ENCODE measurements at places on chromosomes 5 and 9.

- DNase-seq, result no peak
These were observed 23.4 kb upstream of the GABRP start for GRCh38 chr5:170760113-170760512.

- DNase-seq, result no peak
These were observed 1365.7 kb upstream of the C9orf72 start for GRCh38 chr9:28938981-28939380.

- peak; percentile 95 for DNase-seq
These were observed at the start of gene TNIP1 for GRCh38 chr5:151080613-151081430. Gene TNIP1, minus strand, starts transcription at chr5:151081034. Its CDS starts 15,939 bp downstream, at chr5:151065095.

GRCh38 chr9:14812806-14813205 lies 90.3 kb upstream of the CER1 start:
- DNase-seq, result no peak

DNA sequence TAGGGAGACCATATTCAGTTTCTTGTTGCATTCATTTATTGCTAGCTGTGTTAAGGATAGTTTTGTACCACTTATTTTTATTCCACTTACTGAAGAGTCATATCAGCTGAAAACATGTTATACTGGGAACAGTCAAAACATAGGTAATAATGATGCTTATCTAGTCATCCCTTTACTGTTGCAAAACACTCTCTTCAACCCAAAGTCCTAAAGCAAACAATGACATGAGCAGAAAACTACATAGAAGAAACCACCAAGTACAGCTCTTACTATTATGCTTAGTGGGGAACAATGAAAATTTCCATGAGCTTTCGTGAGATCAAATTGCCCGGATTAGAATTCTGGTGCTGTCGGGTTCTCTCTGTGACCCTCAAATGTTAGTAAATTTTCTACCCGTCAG lies 681.4 kb downstream of the NR2F1-AS1 start:
- DNase-seq, result no peak

- no peak for DNase-seq
These were observed 250.4 kb downstream of the LRRC70 start for GRCh38 chr5:62828742-62829603.

GRCh38 chr9:132184124-132184523 lies 22.3 kb downstream of the NTNG2 start:
- DNase-seq, result no peak

- peak; percentile 69 for DNase-seq
These were observed 1.2 kb upstream of the NSD1 start for GRCh38 chr5:177132136-177133095.

- no peak for DNase-seq
These were observed 318.3 kb upstream of the GRAMD2B start for GRCh38 chr5:126104951-126105350.

- DNase-seq, result peak; percentile 5
These were observed 520.6 kb downstream of the CTNND2 start for GRCh38 chr5:11383506-11384095.

GRCh38 chr5:170110403-170111087 lies 4.8 kb downstream of the FOXI1 start:
- no peak for DNase-seq

DNA sequence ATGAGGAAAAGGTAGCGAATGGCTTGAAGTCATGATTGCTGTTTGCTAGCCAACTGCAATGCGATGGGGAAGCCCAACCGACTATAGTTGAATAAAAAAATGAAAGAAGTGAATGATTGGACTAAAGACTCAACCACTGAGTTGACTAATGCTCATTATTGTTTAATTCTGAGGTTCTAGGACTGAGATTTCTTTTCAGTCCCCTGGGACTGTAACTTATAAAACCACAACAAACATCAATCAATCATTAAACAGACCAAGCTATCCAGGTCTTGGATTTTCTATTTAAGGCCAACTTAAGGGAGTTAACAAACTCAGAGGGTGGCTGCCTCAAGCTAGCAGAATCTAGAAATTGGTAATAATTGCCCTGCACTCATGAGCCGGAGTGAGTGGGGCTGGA lies 154.2 kb downstream of the DOCK2 start:
- no peak for DNase-seq

DNA sequence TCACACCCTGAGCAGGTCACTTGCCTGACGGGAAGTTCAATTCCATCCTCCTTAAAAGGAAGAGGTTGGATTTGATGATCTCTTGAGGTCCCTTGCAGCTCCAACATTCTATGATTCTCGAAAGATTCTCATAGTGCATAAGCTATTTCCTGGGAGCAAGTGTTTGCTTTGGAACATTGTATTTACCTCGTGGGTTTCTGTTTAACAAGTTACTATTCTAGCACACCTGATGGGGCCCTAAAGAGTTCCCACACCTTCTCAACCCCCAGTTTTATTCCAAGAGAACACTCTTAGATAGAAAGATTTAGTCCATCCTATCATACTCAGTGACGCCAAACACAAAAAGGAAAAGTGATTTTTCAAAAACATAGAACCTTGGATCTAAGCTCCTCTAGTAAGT lies 23.4 kb downstream of the NR4A3 start:
- DNase-seq, result no peak

DNA sequence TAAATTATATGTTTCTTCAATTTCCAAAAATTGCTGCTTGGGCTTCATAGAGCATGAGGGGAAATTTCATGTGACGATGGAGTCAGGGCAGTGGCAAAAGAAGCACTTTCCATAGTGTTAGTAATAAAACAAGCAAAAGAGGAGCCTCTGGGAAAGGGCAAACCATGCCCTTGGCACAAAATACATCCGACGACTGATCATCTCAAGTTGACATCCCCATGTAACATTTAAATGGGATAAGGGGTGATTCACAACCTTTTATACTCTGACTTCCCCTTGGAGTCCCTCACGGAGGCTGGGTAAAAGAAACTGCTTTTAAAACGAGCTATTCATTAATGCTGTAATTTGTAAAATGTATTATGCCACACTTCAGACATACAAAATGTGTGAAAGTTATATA lies 161.4 kb upstream of the DMRT1 start:
- no peak for DNase-seq

DNA sequence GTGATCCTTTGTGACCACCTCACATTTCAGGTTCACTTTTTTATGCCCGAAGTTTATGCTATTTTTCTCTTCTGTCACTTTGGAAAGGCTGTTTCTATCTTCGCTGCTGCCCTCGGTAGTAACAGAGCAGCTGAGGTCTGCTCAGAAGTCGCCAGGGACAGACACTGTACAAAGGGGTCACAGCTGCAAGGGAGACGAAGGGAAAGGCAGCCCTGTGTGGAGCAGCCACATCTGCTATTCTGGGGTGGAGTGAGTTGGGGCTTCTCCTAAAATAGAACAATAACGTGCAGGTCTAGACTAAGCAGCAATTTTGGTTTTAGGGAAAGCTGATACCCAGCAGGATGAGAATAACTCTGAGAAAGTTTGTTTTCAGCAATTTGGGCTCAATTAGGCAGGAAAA lies 72.5 kb downstream of the ACTL7B start:
- peak; percentile 84 for DNase-seq

DNA sequence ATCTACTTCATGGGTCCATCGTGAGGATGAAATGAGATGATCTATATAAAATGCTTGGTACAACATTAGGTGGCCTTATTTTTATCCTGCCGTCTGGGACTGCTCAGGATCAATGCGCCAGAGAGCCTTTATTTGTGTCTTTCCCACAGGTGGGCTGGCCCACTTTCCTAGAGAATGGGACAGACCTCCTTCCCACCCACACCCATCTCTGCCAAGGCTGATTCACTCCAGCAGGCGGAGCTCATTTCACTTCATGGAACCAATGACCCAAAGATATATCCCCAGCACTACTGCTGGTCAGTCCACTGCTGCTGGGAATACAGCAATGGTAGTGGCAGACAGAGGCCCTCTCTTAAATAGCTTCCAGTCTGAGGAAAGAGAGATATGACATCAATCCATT lies 35.7 kb downstream of the TGFBI start:
- no peak for DNase-seq

GRCh38 chr9:17520268-17521064 lies 58.4 kb upstream of the SH3GL2 start:
- DNase-seq, result no peak

DNA sequence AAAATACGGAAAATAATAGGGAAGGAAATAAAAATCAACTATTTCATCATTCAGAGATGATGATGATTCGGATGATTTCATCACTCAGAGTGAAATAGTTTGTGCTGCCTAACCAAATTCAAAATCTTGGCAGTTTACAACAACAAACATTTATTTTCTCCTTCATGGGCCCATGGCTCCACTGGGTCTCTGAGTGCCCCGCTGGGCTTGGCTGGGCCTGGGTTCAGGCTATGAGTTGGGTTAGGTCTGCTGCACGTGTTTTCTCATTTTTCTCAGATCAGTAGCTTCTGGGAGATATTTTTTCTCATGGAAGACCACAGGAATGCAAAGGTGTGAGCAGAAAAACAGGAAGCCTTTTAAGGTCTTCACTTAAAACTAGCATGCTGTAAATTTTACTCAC lies 24.0 kb upstream of the F2RL1 start:
- no peak for DNase-seq

- DNase-seq, result no peak
These were observed 652.6 kb downstream of the CCDC171 start for GRCh38 chr9:16205455-16205854.

- DNase-seq, result no peak
These were observed 173.7 kb downstream of the RMI1 start for GRCh38 chr9:84154320-84154719.

GRCh38 chr9:34046784-34047379 lies 1.8 kb downstream of the UBAP2 start:
- no peak for DNase-seq

DNA sequence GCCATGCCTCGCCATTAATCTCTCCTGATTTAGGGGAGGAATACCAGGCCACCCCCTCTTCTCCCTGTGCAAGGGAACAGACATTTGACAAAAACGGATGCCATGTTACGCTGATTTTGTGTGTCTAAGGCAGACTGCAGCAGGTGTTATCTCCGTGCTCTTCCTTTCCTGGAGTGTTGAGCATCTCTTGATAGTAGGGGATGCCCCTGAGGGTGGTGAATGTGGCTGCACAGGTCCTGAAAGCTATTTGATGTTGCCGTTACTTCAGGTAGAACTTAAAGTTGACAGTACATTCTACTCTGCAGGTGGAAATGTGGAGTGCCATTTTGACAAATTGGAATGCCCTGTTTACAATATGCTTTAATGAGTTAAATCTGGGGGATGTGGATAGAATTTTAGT lies 21.5 kb downstream of the TENT4A start:
- no peak for DNase-seq

GRCh38 chr5:167982-168660 lies 23.2 kb upstream of the LRRC14B start:
- DNase-seq, result peak; percentile 55

- DNase-seq, result peak; percentile 20
These were observed 266.3 kb downstream of the RAB3C start for GRCh38 chr5:58849223-58849622.

- DNase-seq, result no peak
These were observed 147.0 kb upstream of the FOXD4L5 start for GRCh38 chr9:65432051-65432450.

DNA sequence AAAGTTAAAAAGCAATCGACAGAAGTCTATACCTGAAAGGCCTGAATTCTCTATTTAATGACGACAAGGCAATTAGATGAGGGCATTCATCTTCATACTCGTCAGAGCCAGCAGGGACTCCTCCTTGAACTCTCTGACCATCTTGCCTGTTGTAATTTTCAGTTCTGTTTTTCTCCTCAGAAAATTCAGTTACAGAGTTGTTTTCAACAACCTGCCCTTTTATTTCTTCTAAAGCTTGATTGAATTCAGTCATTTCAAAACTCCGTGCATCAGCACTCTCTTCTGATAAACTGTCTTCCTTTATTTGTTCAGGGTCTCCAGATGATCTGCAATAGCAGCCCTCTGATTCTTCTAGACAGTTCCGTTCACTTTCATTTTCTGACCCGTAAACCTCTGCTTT lies 15.6 kb downstream of the RIOK2 start:
- DNase-seq, result no peak

- DNase-seq, result no peak
These were observed 162.2 kb upstream of the TRIM32 start for GRCh38 chr9:116524778-116525470.

DNA sequence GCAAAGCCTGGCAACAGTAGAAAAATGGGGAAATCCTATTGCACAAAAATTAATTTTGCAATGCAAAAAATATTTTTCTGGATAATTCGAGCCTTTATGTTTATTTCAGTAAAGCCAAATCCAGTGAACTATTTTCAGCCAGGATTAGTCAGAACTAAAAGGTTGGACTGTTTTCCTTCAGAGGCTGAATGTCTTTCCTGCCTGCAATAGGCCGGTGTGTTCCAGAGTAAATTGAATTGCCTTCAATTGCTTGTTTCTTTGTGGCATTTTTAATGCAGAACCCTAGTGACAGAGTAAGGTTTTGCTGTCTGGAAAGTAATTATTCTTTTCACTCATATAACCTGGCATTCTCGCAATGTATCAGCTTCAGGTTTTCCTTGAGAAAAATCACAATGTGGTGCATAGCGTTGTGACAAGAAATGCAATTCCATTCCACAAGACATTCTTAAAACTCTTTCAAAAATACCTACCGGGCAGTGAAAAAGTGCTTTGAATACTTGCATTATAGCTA lies 183.7 kb downstream of the GLIS3 start:
- no peak for DNase-seq

DNA sequence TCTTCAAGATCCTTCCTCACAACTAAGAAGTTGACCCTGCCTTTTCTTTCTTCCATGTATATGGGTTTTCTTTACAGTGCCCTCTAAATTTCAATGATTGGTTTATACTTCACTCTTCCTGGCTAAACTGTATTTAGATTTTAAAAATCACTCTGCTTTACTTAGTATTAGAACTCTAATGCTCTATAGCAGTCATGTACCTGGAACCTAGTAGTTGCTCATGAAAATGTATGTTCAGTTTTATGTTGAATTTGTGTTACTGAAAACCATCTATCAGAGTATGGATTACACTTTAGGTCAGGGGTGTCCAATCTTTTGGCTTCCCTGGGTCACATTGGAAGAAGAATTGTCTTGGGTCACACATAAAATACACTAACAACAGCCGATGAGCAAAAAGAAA lies 1024.3 kb downstream of the NR2F1-AS1 start:
- DNase-seq, result no peak

DNA sequence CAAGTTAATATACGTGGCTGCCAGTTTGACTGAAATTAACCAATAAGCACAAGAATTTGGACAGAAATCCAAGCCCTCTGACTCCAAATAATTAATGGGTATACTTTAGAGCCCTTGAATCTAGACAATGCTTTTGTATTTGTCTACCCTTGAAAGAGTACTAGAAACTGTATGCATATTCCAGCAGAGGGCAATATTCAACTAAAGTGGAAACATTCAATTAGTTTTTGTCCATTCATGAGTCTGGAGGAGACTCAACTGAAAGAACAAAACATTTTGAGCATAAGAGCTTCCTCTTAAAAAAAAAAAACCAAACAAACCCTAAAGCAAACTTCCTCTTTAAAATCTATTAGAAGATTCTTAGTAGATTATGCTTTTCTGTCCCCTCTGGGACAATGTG lies 157.8 kb downstream of the ARHGEF28 start:
- DNase-seq, result peak; percentile 24

- DNase-seq, result no peak
These were observed 140.5 kb upstream of the ACOT12 start for GRCh38 chr5:81534441-81534840.

GRCh38 chr5:15222156-15222555 lies 277.8 kb upstream of the FBXL7 start:
- DNase-seq, result no peak

Data from tongue (tissue), 3 donors.